ENCODE measurements at places on chromosomes 5 and 9.
A peak's percentile ranks its signal among the peaks of the same experiment; 100 is the strongest.

- no peaks in the 10 kb centered on the region for H3K4me1 ChIP-seq
- DNase-seq: no peak
Observed at GRCh38 chr9:27413511-27414219, 110.4 kb upstream of the IFNK start.

DNA sequence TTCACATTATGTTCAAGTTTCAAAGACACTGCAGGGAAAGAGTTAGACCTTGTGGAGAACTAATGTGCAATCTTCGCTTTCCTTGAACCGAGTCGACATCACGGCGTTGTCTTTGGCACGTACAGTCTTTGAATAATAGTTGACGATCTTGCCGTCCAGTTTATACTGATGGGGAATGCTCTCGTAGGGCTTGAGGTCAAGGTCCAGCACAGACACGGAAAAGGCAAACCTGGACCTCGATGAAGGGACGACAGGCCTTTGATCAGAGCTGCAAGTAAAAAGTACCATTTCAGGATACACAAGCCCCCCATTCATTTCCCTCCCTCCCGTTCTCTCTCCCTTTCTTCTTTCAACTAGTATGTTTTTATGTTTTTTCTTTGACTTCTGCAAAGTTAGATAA, 54.1 kb downstream of the IPPK start:
- no peak for DNase-seq
- H3K4me3 ChIP-seq: no peak overlapping the region
- H3K27me3 ChIP-seq: no peaks in the 10 kb centered on the region

- H3K4me1 ChIP-seq: no peaks in the 10 kb centered on the region
- H3K4me3 ChIP-seq: no peak overlapping the region
- H3K27me3 ChIP-seq: no peaks in the 10 kb centered on the region
- H3K36me3 ChIP-seq: no peaks in the 10 kb centered on the region
- no peak for DNase-seq
Observed at GRCh38 chr5:93831449-93831848, 90.0 kb upstream of the POU5F2 start.

DNA sequence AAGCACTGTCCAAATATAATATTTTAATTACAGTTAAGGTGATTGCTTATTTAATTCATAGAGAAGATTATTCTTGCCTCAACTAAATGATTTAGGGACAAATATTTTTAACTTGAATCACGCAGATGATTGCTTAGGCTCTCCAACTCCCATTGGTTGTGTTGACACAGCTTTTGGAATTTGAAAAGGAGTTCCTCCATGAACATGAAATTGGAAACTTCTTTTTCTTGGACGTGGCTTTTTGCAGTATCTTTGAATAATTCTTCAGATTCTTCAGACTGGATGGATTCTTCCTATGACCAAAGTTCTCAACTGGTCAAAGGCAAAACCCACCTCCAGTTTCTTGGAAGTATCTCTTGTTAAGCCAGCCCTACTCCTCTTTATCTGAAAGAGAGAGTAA, 456.4 kb upstream of the KLF4 start:
- no peak overlapping the region for H3K27ac ChIP-seq
- DNase-seq: no peak
- no peaks in the 10 kb centered on the region for H3K4me1 ChIP-seq
- no peaks in the 10 kb centered on the region for H3K36me3 ChIP-seq
- no peaks in the 10 kb centered on the region for H3K27me3 ChIP-seq

- H3K4me3 ChIP-seq: no peak overlapping the region
- no peaks in the 10 kb centered on the region for H3K4me1 ChIP-seq
- no peaks in the 10 kb centered on the region for H3K36me3 ChIP-seq
Observed at GRCh38 chr5:149654883-149655505, 73.7 kb downstream of the ARHGEF37 start.

- no peaks in the 10 kb centered on the region for H3K27me3 ChIP-seq
- no peaks in the 10 kb centered on the region for H3K36me3 ChIP-seq
- H3K27ac ChIP-seq: no peak overlapping the region
- DNase-seq: no peak
Observed at GRCh38 chr9:132071847-132072507, 7.7 kb downstream of the MED27 start.

DNA sequence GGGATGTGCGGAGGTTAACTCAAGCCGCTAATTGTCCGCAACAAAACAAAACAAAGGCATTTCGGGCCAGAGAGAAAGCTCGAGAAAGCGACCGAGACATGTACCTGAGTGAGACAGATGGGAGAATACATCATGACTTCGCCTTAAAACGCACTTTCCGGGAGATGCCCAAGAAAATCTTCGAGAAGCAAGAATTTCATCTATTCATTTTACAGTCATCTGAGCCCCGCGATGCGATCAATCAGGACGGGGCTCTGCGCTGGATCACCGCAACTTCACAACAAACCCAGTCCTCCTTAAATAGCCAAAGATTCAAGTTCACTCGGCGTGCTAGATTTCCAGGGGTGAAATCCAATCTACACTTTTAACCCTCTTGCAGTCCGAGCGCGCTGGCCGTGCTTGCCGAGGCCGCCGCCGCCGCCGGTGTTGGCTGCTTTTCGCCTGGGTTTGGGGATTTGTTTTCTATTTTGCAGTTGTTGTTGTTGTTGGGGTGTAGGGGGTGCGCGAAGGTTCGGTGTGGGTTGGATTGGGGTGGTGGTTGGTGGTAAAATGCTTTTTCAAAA, 482 bp downstream of the NFIB start:
- peaks cover 13% of the 10 kb centered on the region for H3K27me3 ChIP-seq
- H3K36me3 ChIP-seq: no peaks in the 10 kb centered on the region
- peak overlapping the region; percentile 54 for H3K4me3 ChIP-seq
- H3K4me1 ChIP-seq: 0 out of 2 replicates have a peak, but pooled peaks cover 3% of the 10 kb centered on the region

Data from MM.1S (cell line).